T-helper 1 cell (primary cell): ENCODE measurements at places on chromosomes 5 and 9.

- DNase-seq: no peak
Measured at GRCh38 chr5:158953929-158954534, 145.7 kb downstream of the EBF1 start.

GRCh38 chr9:72460342-72461312 lies 60.8 kb upstream of the TMC1 start:
- DNase-seq: no peak

DNA sequence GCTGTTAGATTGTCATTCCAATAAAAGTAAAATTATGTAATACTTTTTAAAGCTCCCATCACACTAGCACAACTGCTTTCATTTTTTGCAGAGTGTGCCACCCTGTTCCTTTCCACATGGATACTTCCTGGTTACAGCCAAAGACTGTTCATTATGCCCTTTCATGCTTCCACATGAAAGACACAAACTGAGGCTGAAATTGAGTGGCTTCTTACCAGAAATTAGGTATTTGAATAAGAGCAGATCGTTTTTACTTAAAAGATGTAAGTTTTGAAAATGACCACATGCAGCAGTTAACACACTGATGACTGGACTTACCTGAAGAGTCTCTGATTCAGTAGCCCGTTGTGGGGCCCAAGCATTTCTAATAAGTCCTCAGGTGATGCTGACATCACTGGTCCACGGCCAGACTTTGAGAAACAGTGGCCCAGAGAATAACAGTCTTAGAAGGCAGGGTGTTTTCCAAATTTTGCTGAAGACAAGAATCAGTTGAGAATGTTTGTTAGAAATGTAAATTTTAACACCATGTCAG lies 187.6 kb upstream of the DMRT1 start:
- no peak for DNase-seq

DNA sequence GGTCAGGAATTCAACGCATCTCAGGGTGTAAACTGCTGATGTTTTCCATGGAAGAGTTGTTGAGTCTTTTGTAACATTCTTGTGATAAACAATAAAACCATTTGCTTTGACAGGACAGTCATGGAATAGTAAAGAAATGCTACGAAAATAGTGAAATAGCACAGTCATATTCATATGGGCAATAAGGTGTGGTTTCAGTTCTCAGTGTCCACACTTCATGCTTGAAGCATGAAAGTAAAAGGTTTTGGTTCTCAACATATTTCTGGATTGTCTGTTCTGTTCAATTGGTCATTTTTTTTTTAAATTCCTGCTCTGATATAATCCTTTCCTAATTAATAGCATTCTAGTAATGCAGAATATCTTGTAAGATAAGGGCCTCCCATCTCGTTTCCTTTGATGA lies 467.6 kb upstream of the ZNF608 start:
- DNase-seq: no peak

DNA sequence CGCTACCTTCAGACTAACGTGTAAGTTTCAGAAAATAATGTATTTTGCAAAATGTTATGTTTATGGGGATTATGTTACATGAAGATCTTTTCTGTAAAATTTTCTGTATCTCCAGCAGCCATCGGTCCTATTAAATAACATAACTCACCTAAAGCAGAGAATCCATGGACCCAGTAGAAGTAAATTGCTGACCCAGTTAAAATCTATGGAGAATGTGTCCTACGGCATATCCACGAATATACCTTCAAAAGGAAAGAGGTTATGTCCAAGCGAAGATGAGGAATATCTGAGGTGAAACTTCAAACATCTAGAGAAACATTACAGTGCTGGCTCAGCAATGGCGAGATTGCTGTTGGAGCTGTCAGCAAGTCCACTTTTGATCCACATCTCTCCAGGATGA lies 492.2 kb upstream of the ADAMTS16 start:
- DNase-seq: no peak

DNA sequence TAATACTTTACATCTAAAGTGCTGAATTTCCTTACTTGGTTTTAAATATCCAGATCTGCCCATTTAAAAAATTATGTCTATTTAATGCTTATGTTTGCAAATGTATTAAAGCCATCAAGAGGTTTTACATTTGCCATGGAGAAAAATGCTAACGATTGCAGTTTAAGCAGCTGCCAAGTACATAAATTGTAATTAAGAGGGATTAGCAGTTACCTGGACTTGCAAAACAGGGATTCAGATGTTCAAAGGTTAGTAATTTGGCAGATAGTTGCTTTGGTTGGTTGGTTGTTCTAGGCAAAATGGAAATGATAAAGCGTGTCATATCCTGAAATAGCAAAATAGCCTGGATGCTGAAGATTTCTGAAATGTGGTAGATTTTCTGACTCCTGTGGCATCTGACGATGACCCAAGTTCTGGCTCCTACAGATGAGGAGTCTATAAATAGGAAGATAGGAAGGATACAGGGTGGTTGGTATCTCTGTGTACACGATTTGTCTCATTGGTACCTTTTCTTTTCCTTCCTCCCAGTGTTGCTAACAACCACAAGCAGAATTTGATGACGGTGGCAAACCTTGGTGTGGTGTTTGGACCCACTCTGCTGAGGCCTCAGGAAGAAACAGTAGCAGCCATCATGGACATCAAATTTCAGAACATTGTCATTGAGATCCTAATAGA lies 282.9 kb downstream of the NR3C1 start:
- DNase-seq: no peak

- no peak for DNase-seq
Measured at GRCh38 chr9:83964973-83965349, 15.1 kb downstream of the HNRNPK start.

DNA sequence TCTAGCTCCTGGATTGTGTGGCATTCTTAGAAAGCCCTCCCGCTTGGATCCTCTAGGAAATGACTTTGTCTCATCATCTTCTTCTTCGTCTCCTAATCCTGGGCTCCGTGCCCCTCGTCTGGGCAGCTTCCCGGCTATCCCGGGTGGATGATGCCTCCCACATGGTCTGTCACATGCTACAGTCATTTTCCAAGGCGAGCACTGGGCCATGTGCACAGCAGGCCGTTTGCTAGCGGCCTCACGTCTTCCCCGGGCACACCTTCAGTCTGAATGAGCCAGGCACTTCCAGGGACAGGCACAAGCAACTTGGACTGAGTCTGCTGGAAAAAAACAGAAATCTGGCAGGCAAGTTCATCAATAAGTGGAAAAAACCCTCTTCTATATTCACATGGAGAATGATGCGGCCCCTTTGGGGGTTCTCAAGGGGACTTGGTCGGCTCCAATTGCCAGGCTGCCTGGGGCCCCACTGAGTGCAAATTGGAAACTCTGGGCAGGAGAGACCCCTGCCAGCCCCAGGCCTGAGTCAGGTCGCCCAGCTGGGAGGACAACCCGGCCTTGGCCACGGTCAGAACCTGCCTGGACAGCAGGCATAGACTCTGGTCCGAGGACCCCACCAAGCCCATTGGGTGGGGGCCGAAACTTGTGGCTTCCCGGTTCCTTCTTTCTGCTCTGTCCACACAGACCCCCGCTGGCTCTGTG lies 11.1 kb upstream of the WNK2 start:
- no peak for DNase-seq

GRCh38 chr5:78738693-78739300 lies 90.2 kb upstream of the LHFPL2 start:
- no peak for DNase-seq

GRCh38 chr9:2727966-2728613 lies 10.8 kb downstream of the KCNV2 start:
- DNase-seq: peak; percentile 19

GRCh38 chr9:19486803-19487202 lies 78.0 kb downstream of the ACER2 start:
- no peak for DNase-seq

- DNase-seq: peak; percentile 55
Measured at GRCh38 chr5:180494510-180495181, 467 bp downstream of the CNOT6 start.

- DNase-seq: no peak
Measured at GRCh38 chr9:135030566-135031226, 56.8 kb upstream of the OLFM1 start.

DNA sequence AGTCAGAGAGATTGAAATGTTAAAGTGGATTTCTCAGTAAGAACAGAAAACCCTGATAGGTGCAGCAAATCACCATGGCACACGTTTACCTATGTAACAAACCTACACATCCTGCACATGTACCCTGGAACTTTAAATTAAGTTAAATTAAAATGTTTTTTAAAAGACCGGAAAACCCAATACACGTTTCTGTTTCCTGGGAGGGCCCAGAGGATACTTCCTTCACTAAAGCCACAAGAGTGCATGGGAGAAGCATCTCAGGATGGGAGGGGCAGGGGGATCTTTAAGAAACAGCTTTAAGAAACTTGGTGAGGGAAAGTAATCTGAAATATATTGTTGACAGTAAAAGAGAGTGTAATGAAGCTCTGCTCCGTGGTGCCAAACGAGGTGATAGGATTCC lies 164.7 kb upstream of the PTGER4 start:
- DNase-seq: no peak

DNA sequence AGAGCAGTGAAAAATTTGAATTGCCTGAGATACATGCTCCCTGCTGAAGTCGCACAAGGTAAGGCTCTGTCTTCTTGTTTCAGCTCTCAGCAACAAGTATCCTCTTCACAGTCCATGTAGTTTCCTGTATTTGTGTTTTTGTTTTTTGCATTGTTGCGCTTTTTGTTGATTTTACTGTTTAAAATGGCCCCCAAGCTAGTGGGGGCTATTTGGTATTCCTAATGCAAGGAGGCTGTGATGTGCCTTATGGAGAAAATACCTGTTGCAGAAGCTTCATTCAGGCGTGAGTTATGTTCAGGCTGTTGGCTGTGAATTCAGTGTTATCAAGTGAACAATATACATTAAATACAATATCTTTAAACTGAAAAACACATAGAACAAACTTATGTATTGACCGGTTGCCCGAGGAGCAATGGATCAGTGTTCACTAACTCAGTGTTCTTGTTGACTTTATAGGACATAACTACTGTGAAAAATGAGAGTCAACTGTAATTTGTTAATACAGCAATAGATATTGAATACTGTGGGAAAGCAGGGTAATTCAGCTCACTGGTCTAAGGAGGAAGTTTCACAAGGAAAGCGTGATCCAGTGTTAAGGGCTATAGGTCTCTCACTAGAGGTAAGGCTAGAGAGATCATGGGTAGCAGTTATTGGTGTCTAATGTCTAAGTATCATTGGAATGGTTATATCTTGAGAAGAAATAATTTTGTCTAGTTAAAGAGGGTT lies 150.5 kb downstream of the GCNT1 start:
- DNase-seq: no peak

DNA sequence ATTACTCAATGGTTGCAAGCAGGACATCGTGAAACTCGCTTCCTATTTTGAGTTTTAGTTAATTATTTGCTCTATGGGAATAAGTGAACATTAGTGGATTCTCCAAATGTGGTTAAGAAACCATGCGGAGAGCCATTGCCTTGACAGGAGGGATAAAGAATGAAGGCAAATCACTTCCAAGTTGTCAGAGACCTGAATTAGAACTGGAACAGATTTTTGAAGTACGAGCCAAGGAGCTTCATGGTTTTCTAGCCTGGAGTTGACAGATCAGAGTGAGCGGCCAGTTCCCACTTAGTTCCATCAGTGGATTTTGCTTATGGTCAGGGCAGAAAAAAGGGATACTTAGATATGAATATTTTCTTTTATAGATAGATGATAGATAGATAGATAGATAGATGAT lies 171.4 kb upstream of the CDH10 start:
- DNase-seq: no peak

- DNase-seq: no peak
Measured at GRCh38 chr9:3468421-3469205, 57.2 kb downstream of the RFX3 start.

GRCh38 chr9:121218357-121219027 lies 16.8 kb upstream of the RAB14 start:
- DNase-seq: no peak

DNA sequence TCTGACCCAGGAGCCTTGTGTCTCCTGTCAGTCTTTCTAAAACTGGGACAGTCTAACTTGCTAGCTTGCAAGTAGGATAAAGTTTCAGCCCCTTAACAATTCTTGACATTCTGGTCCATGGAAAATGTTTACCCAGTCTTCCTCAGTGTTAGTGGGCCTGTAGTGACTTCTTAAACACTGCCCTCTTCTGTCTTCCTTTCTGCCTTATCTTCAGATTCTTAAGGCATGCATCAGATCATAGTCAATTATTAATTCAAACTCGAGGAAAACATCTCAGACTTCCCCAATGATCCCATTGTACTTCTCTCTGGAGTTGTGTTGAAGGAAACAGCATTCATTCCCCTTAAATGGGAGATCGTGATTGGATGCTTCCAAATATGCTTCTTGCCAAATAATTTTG lies 1199.8 kb downstream of the DTWD2 start:
- DNase-seq: no peak

DNA sequence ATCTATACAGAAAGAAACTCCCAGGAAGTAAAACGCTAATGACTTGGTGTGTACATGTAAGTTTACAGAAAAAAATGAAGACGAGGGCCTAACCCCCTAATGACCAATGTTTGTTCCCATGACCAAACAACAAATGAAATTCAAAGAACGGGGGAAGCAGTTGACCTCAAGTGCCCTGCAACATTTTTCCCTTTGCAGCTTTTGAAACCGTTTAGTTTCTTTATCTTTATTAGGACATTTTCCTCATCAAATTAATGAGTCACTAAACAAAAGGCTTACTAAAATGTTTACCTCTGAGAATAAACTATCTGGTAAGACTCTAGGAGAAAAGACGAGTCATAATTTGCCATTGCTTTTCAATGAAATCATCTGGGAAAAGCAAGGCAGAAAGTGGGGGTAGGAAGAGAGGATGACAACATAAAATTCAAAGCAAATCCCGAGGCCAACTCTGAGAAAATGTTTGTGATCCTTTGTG lies 57.4 kb downstream of the LHFPL2 start:
- DNase-seq: no peak

GRCh38 chr5:138943599-138944173 lies 68.6 kb upstream of the LRRTM2 start:
- DNase-seq: no peak

DNA sequence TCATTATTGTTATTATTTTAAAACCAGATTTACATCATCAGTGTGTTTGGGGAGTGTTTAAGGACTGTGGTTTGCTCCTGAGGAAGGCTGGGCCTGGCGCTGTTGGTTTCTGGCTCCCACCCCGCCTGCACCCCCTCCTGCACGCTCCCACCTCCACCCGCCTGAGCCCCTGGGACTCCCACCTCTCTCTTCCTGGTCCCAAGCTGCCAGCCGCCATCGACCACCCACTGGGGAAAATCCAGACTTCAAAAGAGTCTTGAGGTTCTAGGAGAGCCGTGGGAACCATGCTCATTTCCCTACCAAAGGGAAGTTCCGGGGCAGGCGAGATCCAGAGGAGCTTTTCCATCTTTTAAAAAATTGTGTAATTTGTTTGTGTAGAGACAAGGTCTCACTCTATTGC lies 35.0 kb upstream of the FUBP3 start:
- DNase-seq: no peak
